ENCODE measurements at places on chromosomes 5 and 9. TPM values are rescaled to one million over a fixed set of nuclear protein-coding genes. Genes with fewer than 3 reads are reported as not detected.

DNA sequence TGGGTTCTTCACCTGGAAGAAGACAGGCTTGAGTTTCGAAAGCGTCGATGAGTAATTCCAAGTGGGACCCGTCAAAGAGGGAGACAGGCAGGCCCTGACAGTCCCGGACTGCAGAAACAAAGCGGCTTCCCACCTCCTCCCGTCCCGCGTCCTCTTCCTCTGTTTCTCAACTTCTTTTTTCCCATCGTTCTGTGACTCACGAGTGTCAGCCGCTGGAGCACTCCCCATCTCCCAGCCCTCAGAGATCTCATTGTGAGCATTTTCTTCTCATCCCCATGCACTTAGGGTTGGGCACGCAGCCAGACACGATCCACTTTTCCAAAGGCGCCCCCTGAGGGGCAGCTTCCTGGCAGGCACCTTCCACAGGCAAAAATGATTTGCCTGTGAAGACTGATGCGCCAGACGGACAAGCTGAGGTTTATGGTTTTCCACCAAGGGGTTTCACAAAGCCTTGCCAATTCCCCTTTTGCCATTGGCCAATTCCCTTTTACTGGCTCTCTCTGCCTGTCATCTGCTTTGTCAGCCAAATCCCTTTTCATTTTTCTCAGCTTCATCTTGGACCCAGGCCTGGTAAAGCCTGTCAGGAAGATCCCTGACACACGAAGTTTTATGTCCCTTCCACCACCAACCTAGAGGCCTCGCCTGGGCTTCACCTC is 86.5 kb upstream of the ANKRD55 start:
- peaks cover 33% of the 10 kb centered on the region for H3K4me1 ChIP-seq
- no peak overlapping the region for H3K27ac ChIP-seq
- H3K4me3 ChIP-seq: no peak overlapping the region

DNA sequence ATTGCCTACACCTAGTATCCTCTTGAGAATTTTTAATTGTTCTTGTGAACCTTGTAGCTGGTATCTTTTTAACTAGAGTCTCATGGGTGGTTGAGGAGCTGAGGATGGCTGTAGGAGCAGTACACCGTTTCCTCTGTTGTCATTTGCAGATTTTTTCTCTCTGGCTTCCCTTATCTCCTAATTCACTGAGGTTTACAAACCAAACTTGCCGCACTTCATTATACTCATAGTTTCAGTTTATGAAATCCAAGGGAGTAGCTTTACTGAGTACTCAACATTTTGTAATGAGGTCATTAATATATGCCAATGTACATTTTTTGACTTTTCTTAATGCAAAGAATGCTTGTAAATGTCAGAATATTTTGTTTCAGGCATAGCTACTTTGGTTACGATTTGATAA is 154.2 kb downstream of the CCDC171 start:
- DNase-seq: no peak
- no peaks in the 10 kb centered on the region for H3K27me3 ChIP-seq
- H3K4me1 ChIP-seq: no peaks in the 10 kb centered on the region
- H3K4me3 ChIP-seq: no peak overlapping the region
- no peaks in the 10 kb centered on the region for H3K36me3 ChIP-seq

- no peaks in the 10 kb centered on the region for H3K36me3 ChIP-seq
- H3K4me1 ChIP-seq: peaks cover 39% of the 10 kb centered on the region
- peak overlapping the region; percentile 80 for H3K27ac ChIP-seq
- H3K4me3 ChIP-seq: peak overlapping the region; percentile 8
Measured at GRCh38 chr9:130579738-130580463, 524 bp downstream of the FUBP3 start.

DNA sequence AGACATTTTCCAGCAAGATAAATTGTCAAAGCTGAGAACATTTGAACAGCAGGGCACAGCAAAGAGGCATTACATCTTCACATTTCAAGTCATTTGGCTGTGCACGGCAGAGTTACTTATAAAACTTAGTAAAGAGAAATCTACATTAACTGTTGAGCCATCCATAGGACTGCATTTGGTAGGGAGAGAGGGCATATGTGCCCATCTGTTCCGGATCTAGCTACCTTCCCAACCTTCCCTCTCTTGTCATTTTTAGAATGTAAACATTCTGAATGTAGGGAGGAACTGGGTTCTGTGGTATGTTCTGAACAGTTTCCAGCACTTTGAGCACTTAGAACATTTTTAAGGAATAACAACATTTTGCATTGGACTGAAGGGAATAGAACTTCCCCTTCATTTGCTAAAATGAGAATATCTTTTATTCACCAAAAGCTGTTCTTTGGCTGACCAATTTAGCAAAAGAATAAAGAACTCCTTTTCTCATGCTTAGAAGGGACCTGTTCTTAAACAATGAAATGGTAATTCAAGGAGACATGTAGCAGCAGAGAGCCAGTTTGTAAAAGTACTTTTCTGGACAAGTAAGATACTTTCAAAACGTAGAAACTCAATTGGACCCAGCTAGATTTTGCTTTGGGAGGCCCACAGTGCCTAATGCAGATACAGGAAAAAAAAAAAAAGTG is 104.4 kb downstream of the CETN3 start:
- H3K27ac ChIP-seq: no peak overlapping the region
- no peak for DNase-seq
- H3K27me3 ChIP-seq: no peaks in the 10 kb centered on the region

- no peak for DNase-seq
- no peak overlapping the region for H3K27ac ChIP-seq
- H3K4me3 ChIP-seq: no peak overlapping the region
- peaks cover 17% of the 10 kb centered on the region for H3K27me3 ChIP-seq
Measured at GRCh38 chr9:123375469-123376132, 19.6 kb downstream of the CRB2 start.

DNA sequence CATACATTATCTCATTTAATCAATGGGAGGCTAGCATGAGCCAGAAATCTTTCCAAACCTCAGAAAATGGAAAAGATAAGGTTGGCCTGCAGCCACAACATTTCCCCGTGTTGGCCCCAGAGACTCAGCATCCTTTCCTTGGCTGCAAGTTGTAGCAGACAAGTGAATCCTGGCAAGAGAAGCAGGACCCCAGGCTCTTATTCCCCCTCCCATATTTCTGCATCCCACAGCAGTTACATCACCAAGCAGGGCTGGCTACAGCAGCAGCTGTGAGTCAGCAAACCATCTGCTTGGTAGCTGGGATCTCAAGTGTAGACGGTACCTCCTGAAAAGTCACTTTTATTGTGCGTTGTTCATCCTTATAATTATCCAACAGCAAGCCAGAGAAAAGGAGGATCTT is 212.4 kb downstream of the GNA14 start:
- DNase-seq: no peak
- no peak overlapping the region for H3K27ac ChIP-seq
- H3K36me3 ChIP-seq: no peaks in the 10 kb centered on the region
- H3K4me3 ChIP-seq: no peak overlapping the region

GRCh38 chr9:98801561-98801960 is 5.2 kb upstream of the ANKS6 start:
- no peak overlapping the region for H3K27ac ChIP-seq
- peaks cover 3% of the 10 kb centered on the region for H3K27me3 ChIP-seq
- H3K36me3 ChIP-seq: no peaks in the 10 kb centered on the region
- H3K4me1 ChIP-seq: peaks cover 7% of the 10 kb centered on the region
- no peak overlapping the region for H3K4me3 ChIP-seq

GRCh38 chr5:56608217-56608925 is 207.0 kb upstream of the MAP3K1 start:
- no peaks in the 10 kb centered on the region for H3K27me3 ChIP-seq
- no peak overlapping the region for H3K4me3 ChIP-seq
- DNase-seq: no peak
- no peak overlapping the region for H3K27ac ChIP-seq

- no peaks in the 10 kb centered on the region for H3K27me3 ChIP-seq
- no peaks in the 10 kb centered on the region for H3K36me3 ChIP-seq
- no peak overlapping the region for H3K4me3 ChIP-seq
- DNase-seq: no peak
- no peak overlapping the region for H3K27ac ChIP-seq
Measured at GRCh38 chr5:153641183-153641688, 150.8 kb downstream of the GRIA1 start.

DNA sequence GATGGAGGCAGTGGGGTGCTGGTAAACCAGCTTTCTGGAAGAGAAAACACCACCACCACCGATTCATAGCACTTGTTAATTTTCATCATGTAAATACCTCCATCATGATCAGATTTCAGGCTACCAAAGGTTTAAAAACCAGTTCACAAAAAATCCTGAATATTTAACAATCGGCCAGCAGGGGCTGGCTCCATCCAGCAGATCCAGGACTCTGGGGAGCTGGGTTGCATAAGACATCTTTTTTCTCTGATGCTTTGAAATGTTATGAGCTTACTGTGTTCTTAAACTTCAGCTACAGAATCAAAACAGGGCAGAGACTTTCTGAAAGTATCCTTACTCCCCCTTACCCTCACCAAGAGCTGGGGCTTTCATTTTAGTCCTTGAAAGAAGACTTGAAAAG is 14.6 kb upstream of the RNF183 start:
- H3K27me3 ChIP-seq: no peaks in the 10 kb centered on the region
- DNase-seq: no peak
- H3K4me1 ChIP-seq: no peaks in the 10 kb centered on the region
- H3K4me3 ChIP-seq: no peak overlapping the region
- H3K36me3 ChIP-seq: no peaks in the 10 kb centered on the region

DNA sequence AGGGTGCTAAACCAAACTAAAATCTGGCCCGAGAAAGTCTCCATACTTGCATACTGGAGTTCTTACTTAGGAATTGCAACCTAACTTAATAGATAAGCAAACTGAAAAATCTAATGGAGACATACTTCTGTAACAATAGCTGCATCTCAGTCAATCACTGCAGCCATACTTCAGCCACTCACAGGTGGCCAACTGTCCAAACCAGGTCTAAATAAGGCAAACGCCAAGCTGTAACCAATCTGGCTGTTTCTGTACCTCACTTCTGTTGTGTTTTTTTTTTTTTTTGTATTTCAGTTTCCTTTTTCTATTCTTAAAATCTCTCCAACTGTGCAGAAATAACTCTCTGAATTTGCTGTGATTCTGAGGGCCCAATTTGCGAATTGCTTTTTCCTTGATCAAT is 4.4 kb upstream of the NDUFB6 start:
- peaks cover 3% of the 10 kb centered on the region for H3K27me3 ChIP-seq
- H3K4me3 ChIP-seq: no peak overlapping the region
- no peaks in the 10 kb centered on the region for H3K36me3 ChIP-seq
- H3K4me1 ChIP-seq: peaks cover 8% of the 10 kb centered on the region

- no peak overlapping the region for H3K27ac ChIP-seq
- DNase-seq: no peak
- peaks cover 10% of the 10 kb centered on the region for H3K4me1 ChIP-seq
Measured at GRCh38 chr9:122806661-122807060, 6.7 kb downstream of the OR1K1 start.

- DNase-seq: no peak
- H3K36me3 ChIP-seq: no peaks in the 10 kb centered on the region
- no peaks in the 10 kb centered on the region for H3K27me3 ChIP-seq
- no peak overlapping the region for H3K4me3 ChIP-seq
- H3K27ac ChIP-seq: no peak overlapping the region
Measured at GRCh38 chr9:35840881-35841644, 12.0 kb downstream of the TMEM8B start.

DNA sequence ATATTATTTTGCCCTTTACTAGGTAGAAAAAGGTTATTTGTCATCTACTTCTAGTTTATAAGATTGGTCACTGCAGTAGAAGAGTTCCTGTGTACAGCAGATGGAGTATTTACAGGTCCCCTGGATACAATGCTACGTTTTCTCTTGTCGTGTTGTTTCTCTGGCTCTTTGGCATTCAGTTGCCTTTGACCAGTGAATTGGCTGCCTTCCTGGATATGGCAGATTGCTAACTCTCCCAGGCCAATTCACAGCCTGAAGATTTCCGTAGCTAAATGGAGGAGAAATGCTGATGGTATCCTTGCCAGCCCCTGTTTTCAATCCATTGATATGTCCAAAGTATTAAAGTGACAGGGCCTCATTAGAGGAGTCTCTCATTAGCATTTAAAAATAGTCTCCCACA is 32.5 kb upstream of the GNAQ start:
- H3K4me1 ChIP-seq: no peaks in the 10 kb centered on the region
- no peaks in the 10 kb centered on the region for H3K27me3 ChIP-seq
- DNase-seq: no peak
- no peaks in the 10 kb centered on the region for H3K36me3 ChIP-seq
- H3K4me3 ChIP-seq: no peak overlapping the region
- H3K27ac ChIP-seq: no peak overlapping the region

DNA sequence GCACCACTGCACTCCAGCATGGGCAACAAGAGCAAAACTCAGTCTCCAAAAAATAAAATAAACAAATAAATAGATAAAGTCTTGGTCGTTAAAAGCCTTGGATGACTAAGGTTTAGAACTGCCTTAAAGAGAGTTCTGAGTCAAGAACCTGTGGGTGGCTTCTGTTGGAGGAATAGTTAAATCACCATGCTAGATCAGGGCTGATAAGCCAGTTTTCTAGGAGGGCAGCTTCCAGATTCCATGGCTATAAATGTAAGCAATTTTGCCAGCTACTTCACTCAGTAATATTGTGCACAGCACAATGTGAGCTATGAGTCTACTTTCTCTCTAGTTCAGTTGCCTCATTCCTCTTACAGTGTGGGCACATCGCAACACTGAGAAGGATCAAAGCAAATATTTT is 242.1 kb upstream of the NUDT12 start:
- no peaks in the 10 kb centered on the region for H3K27me3 ChIP-seq
- no peak for DNase-seq
- no peaks in the 10 kb centered on the region for H3K4me1 ChIP-seq
- no peaks in the 10 kb centered on the region for H3K36me3 ChIP-seq

- H3K4me3 ChIP-seq: no peak overlapping the region
- no peaks in the 10 kb centered on the region for H3K4me1 ChIP-seq
- no peaks in the 10 kb centered on the region for H3K27me3 ChIP-seq
- no peak overlapping the region for H3K27ac ChIP-seq
- DNase-seq: no peak
Measured at GRCh38 chr5:88396751-88397281, 128.2 kb upstream of the TMEM161B start.

DNA sequence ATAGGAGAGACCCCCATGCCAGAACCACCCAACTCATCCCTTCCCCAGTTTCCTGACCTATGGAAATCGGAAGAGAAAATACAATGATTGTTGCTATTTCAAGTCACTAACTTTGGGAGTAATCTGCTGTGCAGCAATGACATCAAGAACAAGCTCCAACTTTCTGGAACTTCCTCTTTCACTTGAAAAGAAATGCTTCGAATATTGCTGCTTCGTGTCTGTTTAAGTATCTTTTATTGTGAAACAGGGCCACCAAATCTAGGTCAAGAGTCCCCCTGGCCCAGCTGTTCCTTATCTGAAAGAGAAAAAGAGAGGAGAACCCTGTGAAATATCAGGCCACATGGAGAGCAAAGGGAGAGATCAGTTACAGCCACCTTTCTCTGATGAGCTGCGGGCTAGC is 59.4 kb upstream of the DNAH5 start:
- no peak overlapping the region for H3K27ac ChIP-seq
- H3K4me3 ChIP-seq: no peak overlapping the region
- H3K36me3 ChIP-seq: no peaks in the 10 kb centered on the region
- no peaks in the 10 kb centered on the region for H3K4me1 ChIP-seq
- peaks cover 3% of the 10 kb centered on the region for H3K27me3 ChIP-seq
- no peak for DNase-seq

The PCDHA9 gene
- not detected for total RNA-seq

The ACTBL2 gene
- total RNA-seq: not detected

The CXCL14 gene
- total RNA-seq: not detected

The GRM6 gene
- not detected for total RNA-seq

The SPATA31D4 gene
- total RNA-seq: not detected

The CDKN2B gene
- total RNA-seq: 0.64 TPM

The RNF183 gene
- not detected for total RNA-seq

The TEK gene
- not detected for total RNA-seq

Data from CD4-positive, alpha-beta memory T cell (primary cell).